Activated CD8-positive, alpha-beta T cell treated with anti-CD3 and anti-CD28 coated beads for 36 hours (primary cell): ENCODE measurements at places on chromosomes 4 and X.

DNA sequence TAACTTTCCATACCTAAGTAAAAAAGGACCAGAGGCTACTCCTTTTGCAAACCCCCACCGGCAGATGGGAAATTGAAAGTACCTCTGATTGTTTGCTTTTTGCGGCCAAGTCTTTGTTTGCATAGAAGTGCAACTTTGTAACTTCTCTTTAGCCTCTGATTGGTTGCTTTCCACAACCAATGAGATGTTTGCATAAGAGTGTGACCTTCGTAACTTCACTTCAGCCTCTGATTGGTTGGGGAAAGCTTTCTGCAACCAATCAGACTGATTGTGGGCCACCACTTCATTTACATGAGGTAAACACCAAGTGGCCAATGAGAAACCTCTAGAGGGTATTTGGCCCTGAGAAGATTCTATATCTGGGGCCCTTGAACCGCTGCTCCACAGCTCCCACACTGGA lies 48.8 kb upstream of the PGRMC1 start:
- DNase-seq = no peak

GRCh38 chr4:78409612-78410202 lies 141.9 kb upstream of the ANXA3 start:
- DNase-seq = no peak

- DNase-seq = no peak
Observed at GRCh38 chrX:23118890-23119527, 119.2 kb downstream of the DDX53 start.

DNA sequence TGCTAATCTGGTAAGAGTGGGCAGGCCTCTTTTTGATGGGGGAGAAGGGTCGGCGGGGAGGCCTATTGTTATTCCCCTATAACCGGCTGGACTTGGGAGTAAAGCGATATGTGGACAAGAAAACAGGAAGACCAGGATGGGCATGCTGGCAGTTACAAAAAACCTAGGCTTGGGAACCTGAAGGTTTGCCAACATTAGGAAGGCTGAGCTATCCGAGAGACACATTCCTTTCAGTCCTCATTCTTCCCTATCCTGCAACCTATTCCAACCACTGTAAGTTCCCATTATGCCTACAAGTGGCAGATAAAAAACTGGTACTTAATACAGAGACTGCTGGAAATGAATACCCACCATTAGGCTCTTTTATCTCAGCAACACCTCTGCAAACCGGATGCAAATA lies 32.4 kb upstream of the CT47C1 start:
- no peak for DNase-seq

- DNase-seq = peak; percentile 21
Observed at GRCh38 chr4:152937336-152938236, 1.5 kb downstream of the FHDC1 start.

- no peak for DNase-seq
Observed at GRCh38 chr4:81355136-81355535, 116.6 kb downstream of the RASGEF1B start.

DNA sequence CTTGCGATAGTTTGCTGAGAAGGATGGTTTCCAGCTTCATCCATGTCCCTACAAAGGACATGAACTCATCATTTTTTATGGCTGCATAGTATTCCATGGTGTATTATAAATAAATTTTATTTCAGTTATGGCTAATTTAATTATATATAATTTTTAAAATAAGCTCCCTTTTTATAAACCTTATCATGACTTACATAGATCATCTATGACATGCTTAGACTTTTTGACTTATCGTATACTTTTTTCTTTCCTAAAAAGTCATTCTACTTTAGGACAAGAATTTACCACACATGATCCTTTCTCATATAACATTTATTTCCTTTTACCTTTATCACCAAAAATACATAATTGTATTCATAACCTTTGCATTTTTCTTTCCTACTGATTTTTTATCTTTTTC lies 376.5 kb downstream of the CCSER1 start:
- DNase-seq = no peak

GRCh38 chr4:158895797-158896576 lies 127.2 kb downstream of the FNIP2 start:
- DNase-seq = no peak
